Neural crest cell (in vitro differentiated cells): ENCODE measurements at places on chromosomes 12 and 14.

GRCh38 chr14:44970907-44971306, 8.9 kb downstream of the TOGARAM1 start:
- DNase-seq = no peak

GRCh38 chr12:52600941-52601481, at the start of gene KRT72:
Gene KRT72 (minus strand): TSS chr12:52601463. CDS start chr12:52601452, 11 bp downstream.
- DNase-seq = no peak

DNA sequence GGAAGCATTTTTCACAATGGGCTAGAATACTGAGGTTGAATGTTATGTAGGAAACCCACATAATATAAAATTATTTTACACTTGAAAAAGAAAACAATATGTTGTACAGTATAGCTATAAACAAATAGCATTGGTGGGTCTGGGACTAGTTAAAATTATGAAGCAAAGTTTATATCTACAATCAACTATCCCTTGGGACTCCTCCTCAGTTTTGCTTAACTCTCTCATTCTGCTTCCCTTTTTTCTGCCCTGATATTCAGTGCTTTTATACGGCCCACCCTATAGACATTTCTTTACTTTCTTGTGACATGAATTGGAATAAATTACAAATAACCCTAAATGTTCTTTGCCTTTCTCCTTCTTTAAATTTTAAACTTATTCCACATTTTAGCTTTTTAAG, 300.5 kb downstream of the FBXL14 start:
- no peak for DNase-seq

DNA sequence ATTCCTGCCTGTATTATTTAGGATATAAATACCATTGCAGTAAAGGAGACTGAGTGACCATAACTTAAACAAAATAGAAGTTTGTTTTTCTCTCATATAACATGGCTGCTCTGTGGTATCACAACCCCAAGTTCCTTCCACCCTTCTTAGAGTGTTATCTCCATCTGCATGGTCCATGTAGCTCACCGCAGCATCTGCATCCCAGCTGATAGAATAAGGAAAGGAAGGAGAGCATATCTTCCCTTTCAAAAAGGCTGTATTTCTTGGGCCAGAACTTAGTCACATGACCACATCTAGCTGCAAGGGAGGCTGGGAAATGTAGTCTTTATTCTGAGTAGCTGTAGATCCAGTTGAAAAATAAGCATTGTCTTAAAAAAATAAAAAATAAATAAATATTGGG, 184.8 kb upstream of the NUDT4 start:
- no peak for DNase-seq

GRCh38 chr12:75130811-75131210, 78.8 kb downstream of the KCNC2 start:
- no peak for DNase-seq

- DNase-seq = no peak
Observed at GRCh38 chr12:116048879-116049278, 228.6 kb downstream of the MED13L start.

GRCh38 chr12:27185234-27186021, 58.7 kb upstream of the STK38L start:
- no peak for DNase-seq

DNA sequence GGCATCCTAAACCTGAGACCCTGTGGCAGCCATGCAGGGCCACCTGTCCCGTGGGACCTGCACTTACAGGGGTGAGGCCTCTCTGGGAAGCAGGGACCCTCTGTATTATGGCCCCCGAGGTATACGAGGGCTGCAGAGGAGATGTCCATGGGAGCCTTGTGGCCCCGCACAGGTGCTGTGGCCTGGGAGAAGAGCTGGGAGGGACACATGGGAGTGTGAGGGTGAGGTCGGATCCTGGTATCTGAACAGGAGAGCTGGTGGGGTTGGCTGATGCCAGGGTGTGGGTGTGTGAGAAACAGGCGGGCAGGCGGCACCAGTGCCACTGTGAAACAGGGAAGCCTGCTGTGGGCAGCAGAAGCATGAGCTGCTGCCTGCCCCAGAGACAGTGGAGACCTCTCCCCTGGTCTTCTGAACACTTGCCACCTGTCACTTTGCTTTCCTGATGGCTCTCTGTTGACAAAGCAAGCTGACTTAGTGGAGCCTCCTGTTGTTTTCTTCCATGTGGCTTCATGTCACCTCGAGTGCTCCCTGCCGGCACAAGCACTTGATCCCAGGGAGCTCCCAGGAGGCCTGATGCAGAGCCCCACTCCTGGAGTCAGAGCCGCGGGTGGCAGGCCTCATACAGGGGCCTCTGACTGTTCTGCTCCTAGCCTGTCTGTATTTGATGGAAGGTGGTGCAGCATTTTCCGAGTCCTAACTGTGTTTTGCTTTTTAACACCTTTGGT, 19.8 kb upstream of the AMN start:
- no peak for DNase-seq

DNA sequence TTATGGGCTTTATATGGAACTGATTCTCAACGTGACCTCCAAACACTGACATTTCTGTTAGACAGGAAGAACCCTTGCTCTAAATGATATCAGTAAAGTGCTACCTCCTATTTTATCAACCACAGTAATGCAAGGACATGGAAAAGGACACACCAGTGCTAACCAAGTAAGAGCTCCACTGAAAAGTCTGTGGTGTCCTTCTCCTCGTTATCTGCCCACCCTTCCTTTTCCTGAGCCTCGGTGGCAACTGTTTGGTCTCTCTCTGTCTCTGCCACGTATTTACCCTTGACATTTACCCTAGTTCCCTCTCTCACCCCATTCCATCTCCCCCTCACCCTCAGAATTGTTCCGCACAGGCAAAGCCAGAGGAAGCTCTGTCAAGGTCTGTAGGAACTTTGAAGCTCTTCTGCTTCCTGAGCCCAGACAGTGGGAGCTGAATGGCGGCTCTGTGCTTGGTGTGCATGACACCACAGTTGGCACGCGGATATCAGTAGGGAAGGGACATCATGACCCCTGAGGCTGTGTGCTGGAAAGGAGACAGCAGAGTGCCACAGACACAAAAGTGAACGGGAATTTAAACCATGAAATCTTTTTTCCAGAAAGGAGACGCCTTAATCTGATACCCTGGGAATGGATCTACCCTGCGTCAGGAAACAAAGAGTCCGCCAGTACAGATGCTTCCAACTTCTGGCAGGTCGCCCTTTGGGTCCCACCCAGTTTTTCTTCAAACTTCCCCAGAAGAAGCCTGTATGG, 50.8 kb downstream of the NTN4 start:
- DNase-seq = no peak
